Pons (tissue), 1 donor: ENCODE measurements at places on chromosomes 6 and 20.

GRCh38 chr6:84847390-84848160, 83.2 kb upstream of the TBX18 start:
- no peak for DNase-seq

- DNase-seq = peak; percentile 29
Observed at GRCh38 chr6:53864781-53865180, 70.0 kb downstream of the LRRC1 start.

- no peak for DNase-seq
Observed at GRCh38 chr6:170124836-170125235, 166.0 kb downstream of the DLL1 start.

- DNase-seq = no peak
Observed at GRCh38 chr6:89564752-89565427, 73.7 kb downstream of the LYRM2 start.

DNA sequence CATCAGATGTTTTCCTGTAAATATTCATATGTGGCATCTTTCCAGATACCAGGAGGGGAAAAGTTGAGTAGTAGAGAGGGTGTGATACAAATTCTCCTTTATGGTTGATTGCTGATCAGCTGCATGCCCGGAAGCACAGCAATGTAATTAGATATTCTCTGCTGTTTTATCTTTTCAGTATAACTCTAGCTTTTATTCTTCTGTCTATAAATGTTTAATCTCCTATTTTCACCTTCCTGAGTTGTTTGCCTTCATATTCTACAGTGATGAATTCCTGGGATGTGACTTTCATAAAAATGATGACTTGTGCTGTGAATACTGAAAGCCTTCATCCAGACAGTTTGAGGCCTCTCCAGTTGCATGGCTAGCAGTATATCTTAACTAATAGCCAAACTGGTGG, 53.7 kb downstream of the SH3BGRL2 start:
- no peak for DNase-seq
